ENCODE measurements at places on chromosomes 16 and 17. TPM values are rescaled to one million over a fixed set of nuclear protein-coding genes. Genes with fewer than 3 reads are reported as not detected.

- DNase-seq: peak; percentile 47
Observed at GRCh38 chr17:68101075-68101986, 65.8 kb downstream of the KPNA2 start.

DNA sequence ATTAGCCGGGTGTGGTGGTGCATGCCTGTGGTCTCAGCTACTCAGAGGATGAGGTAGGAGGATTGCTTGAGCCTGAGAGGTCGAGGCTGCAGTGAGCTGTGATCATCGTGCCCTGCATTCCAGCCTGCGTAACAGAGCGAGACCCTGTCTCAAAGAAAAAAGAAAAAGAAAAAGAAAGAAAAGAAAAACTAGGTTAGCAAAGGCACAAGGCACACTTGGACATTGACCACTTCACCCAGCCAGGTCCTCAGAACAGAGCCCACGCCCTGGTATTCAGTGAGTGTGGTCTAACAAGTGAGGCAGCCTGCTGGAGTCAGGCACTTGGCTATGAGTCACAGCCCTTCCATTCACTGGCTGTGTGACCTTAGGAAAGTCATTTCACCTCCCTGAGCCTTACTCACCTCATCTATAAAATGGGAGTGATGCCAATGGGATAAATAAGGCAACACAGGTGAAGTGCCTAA, 10.4 kb downstream of the MILR1 start:
- no peak for DNase-seq

DNA sequence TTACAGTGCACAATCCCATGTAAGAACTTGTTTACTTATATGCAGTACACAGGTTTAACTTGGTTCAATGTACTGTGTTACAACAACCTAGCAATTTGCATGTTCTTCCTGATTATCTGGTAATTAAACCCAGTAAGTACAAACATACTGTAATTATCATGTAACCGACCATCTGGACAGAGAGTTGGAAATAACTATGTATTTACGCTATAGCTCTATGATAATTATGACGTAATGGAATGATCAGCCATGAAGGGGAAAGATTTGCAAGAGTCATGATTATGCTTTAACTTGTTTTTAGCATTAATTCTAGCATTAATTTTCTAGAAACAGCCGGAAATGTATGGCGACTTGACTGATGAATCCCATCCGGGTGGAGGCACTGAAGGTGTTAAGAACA, 74.8 kb upstream of the SALL1 start:
- DNase-seq: no peak

- no peak for DNase-seq
Observed at GRCh38 chr17:83068641-83069570, 10.5 kb upstream of the METRNL start.

GRCh38 chr16:48619547-48619946, 9.6 kb upstream of the N4BP1 start:
- DNase-seq: no peak

The ZPBP2 gene
- total RNA-seq: not detected

DNA sequence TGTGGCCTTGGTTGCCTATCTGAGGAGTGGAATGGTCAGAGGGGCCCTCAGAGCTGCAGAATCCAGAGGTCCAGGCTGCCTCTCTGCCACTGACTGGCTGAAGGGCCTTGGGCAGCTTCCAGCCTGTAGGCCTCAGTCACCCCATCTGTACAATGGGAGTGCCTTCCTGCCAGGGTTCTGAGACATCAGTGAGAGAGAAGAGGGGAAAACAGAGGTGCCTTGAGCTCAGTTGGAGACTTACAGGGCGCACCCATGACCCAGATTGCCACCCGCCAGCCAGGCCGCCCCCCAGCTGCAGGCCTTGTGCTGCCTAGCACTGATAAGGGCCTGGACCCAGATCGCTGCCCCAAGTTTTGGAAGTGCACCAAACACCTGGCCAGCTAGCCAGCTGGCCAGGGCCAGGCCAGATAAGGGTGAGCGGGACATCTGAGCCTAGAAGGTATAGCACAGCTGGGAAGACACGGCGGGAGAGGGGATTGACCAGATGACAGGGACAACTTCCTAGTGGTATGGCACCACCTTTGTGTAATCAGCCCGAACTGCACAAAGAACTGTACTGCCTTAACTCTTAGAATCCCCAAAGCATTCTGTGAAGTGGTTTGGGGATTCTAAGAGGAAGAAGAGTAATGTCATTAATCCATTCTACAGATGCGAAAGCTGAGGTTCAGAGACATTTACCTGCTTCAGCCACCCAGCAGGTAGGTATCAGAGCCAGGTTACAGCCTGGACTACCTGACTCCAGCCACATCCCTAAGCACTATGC, 1.4 kb downstream of the SLC4A1 start:
- DNase-seq: no peak

DNA sequence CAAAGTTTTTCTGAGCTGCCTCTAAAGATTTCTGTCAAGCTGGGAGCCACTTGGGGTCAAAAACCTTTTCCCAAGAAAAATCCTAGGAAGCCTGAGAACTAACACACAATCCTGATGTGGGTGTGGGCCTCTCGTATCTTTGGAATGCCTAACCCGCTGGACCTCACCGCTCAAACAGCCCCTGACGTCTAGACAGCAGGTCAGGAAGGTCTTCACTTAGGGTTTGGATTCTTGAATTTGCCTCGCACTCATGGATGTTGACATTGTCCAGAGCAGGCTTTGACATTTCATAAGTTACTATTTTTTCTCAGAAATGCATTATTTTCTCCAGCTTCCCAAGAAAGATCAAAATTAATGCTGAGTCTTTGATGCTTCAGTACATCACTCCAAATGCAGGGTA, 18.9 kb downstream of the TEX2 start:
- DNase-seq: no peak

DNA sequence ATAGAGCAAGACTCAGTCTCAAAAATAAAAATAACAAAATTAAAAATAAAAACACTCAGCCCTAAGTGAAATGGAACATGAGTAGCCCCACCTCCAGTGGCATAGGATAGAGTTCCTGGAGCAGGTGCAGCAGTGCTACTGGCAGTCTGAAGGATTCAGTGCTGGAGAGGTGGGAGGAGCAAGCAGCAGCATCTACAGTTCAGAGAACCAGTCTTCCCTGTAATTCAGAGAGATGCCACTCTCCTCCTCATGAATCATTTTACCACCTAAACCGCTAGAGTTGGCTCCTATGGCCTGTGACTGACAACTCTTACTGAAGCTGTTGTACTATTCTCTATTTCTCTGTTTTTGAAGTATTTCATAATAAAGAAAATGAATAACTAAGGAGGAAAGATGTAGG, 56.0 kb upstream of the SMURF2 start:
- DNase-seq: no peak

- no peak for DNase-seq
Observed at GRCh38 chr16:3934491-3935181, 54.1 kb upstream of the CREBBP start.
